ENCODE measurements at places on chromosomes 3 and 15.

DNA sequence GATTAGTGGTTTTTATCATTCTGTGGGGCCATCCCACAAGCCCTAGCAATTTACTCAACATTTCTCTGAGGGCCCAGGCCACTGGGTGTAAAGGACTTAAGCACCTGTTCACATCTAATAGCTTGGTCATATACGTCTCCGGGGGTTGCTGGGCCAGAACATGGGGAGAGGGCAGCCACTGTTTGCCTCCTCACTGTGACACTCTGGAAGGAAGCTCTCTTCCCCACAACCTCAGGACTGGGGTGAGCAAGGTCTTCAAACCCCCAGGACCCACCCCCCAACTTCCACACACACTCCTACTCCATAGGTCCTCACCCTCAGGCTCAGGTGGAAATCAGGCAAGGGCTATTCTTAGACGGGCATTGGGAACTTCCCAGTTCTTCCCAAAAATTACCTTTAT, 28.9 kb downstream of the C3orf20 start:
- no peak for DNase-seq

DNA sequence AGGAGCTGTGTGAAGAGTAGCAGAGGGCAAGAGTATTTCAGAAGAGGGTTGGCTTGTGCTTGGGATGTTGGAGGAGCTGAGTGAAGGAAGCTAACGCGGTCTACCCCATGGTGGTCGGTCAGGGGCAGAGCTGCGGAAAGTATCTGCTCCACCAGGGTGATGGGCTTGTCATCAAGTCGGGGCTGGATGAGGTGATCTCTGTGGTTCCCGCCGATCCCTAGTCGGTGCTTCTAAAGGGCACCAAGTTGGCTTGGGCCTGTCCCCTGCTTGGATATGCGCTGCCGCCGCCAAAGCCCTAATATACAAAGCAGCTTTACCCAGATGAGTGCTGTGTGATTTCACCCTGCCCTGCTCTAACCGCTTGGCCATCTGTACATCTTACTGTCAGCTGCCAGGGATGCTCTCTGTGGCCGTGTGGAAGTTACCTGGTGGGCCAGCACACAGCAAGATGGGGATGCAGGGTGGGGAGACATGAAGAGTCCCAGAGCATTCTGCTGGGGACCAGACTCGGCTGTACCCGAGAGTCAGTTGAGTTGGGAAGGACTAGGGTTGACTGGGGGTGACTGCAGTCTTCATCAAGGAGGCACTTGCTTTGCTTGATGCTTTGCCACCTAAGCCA, 226.1 kb upstream of the BHLHE40 start:
- DNase-seq, result no peak

- DNase-seq, result no peak
Measured at GRCh38 chr15:67801926-67802914, 23.1 kb upstream of the SKOR1 start.

DNA sequence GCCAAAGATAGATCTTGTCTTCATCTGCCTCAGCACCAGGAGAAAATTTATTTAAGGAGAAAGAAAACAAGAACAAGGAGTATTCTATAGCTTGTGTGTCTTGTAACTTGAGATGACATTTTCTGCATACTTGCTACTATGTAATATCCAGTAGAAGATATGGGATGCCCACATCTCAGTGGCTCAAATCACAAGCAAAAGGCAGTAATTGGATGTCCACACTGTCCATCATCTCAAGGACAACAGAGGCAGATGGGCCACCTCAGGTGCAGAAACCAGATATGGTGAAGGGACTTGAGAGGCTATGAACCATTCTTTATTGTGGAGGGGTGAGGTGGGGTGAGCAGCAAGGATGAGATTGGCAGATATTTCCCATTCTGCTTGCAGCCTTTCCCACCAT, 309.0 kb downstream of the GBE1 start:
- DNase-seq, result no peak

GRCh38 chr3:71226565-71227269, 356.8 kb downstream of the FOXP1 start:
- no peak for DNase-seq

DNA sequence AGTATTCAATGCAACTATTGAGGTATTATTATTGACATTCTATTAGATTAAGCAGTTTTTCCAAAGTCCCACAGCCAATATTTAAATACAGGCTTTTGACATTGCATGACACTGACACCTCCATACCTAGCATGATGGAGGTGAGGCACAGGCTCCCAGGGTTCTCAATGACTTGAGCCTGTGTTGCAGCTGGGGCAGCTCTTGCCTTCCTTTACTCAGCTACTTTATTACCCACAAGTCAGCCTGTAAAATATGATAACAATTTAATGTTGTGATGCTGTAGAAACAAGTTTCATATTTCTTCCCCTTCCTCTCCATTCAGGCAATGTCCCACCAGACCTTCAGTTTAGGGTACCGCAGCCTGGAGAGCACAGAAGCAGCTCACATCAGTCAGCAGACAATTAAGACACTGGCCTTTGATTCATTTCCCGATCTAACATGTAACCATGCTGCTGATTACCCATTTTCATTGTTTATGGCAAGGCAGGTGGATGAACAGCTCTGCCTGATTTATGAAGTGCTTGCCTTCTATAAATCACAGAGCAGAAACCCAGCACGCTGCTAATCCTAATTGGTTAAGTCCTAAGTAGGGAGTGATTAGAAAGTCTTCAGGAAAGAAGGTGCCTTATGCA, 826.1 kb downstream of the AGBL1 start:
- DNase-seq, result no peak

GRCh38 chr15:61307474-61307873, 78.4 kb upstream of the RORA start:
- no peak for DNase-seq
